PC-9 (cell line): ENCODE measurements at places on chromosomes 2 and 18. TPM values are rescaled to one million over a fixed set of nuclear protein-coding genes. Genes with fewer than 3 reads are reported as not detected.

PASK gene
- total RNA-seq = 70.4 and 77.5 TPM in 2 replicates

SKA1 gene
- total RNA-seq = 14.7 and 18.3 TPM in 2 replicates

REG1B gene
- not detected in 2 replicates for total RNA-seq

C2orf15 gene
- total RNA-seq = 16.9 and 18.0 TPM in 2 replicates

CYP27A1 gene
- 0.94 and 2.0 TPM in 2 replicates for total RNA-seq

REG3A gene
- total RNA-seq = not detected in 2 replicates

RGPD3 gene
- 0.09 TPM in 1 of 2 replicates, not detected in the other for total RNA-seq

MOGAT1 gene
- 0.35 and 0.65 TPM in 2 replicates for total RNA-seq

INSIG2 gene
- total RNA-seq = 33.6 and 54.8 TPM in 2 replicates

CCDC85A gene
- total RNA-seq = 0.10 TPM in 1 of 2 replicates, not detected in the other

GAL3ST2 gene
- total RNA-seq = 3.9 and 4.3 TPM in 2 replicates

LDAH gene
- total RNA-seq = 14.6 and 18.3 TPM in 2 replicates

ELOA2 gene
- not detected in 2 replicates for total RNA-seq

KCNG2 gene
- total RNA-seq = not detected in 2 replicates
